GM18507 (cell line): ENCODE measurements at places on chromosomes 7 and 10.

- DNase-seq, result no peak
These were observed 51.4 kb upstream of the DNAJC1 start for GRCh38 chr10:22054961-22055360.

- DNase-seq, result no peak
These were observed 13.2 kb upstream of the FRMPD2 start for GRCh38 chr10:48287417-48288391.

DNA sequence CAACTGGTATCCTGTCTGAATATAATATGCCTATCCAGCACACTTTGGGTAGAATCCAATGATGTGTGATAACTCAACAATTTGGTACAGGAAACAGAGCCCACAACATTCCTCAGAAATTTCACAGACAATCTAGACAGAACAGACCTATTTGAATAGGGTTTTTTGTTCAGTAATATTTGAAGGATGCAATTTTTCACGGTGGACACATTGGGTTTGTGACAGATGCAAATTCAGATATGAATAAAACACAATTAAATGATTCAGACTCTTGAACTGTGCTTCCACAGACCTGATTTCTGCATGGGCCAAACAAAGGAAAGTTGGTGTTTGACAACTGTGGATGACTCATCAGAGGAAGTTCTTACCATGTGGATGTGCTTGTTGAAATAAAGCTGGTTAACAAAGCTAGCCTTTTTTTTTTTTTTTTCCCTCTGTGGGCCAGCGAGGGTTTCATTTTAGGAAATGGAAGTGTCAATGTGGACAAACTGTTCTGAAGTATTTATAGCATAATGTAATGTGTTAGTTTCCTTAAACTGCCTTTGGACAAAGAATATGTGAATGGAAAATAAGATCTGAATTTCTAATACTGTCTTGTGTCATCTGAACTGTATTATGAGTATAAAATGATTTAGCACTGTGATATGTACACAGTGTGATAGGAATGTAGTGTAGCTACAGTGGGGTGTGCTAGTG lies 43.2 kb upstream of the FAM133B start:
- no peak for DNase-seq

- DNase-seq, result no peak
These were observed 10.7 kb upstream of the AKR1B1 start for GRCh38 chr7:134469622-134470021.

GRCh38 chr7:104124469-104124868 lies 83.3 kb downstream of the ORC5 start:
- DNase-seq, result no peak

DNA sequence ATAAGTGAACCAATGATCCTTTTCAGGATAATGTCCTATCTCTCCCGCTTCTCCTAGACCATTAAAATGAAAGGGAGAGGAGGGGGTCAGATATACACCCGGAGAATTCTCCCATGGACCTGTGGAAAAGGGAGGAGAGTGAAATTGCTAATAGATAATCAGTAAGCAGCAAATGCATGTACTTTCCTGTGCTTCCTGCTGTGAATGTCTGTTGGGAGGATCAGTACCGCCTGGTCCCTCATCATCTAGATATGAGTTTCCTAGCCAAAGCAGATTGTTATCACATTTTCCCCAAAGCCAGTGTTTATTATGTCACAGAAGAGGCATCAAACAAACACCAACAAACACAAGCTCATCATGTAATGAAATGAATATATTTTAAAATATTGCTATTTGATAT lies 96.8 kb downstream of the GNAT3 start:
- DNase-seq, result no peak

GRCh38 chr10:99966306-99966705 lies 43.4 kb downstream of the DNMBP start:
- DNase-seq, result no peak

GRCh38 chr10:48285710-48286109 lies 11.2 kb upstream of the FRMPD2 start:
- DNase-seq, result no peak

- no peak for DNase-seq
These were observed 52.6 kb upstream of the CAPZA2 start for GRCh38 chr7:116809636-116810266.

GRCh38 chr7:104137511-104137910 lies 70.3 kb downstream of the ORC5 start:
- no peak for DNase-seq

GRCh38 chr10:33681595-33681994 lies 347.1 kb upstream of the NRP1 start:
- DNase-seq, result no peak

DNA sequence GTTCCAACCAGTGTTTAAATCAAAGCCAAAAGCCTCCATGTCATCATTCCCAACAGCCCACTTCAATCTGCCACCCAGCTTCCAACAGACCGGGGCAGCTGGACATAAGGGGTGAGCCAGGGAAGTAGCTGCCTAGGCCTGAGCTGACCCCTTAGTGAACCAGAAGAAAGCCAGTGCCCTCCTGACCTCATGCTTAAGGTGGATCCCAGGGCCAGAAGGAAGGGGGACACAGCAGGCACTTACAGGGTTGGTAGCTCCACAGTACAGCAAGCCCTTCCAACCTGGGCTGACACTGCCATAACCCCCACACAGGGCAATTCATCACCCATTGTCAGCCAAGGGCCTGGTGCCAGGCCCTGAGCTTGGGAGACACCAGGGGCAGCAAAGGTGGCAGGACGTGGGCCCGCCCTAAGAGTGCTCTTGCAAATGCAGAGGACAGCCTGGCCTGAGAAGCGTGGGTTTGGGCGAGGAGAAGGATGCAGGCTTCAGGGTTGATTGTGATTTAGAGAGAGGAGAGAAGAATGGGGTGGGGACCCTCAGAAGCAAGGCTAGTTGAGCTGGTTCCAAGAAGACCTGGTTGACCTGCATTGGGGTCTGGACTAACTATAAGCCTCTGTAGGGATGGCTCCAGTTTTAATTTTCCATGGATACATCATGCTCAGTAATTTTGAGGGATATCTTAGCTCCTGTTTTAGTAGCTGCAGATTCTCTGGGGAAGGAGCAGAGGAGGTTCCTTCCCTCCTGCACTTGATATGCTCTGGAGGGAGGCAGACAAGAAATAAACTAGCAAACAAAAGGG lies 3.1 kb upstream of the CYP26A1 start:
- DNase-seq, result no peak

DNA sequence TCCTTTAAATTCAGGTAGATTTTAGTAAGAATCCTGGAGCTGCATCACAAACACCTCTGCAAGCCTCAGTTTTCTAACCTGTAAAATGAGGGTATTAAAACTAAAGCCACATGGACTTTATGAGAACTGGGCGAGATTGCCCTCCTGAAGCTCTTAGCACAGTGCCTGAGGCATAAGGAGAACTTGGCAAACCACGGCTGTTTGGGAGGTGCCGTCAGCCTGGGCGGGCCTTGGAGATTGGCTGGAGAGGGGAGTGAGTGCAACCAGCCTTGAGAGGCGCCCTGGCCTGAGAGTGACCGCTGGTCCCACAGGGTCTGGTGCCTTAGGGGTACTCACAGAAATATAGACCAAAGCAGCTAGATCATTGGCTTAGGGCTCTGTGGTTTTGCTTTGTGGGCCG lies 5.4 kb upstream of the TNS3 start:
- DNase-seq, result no peak

GRCh38 chr10:100489396-100489795 lies 26.6 kb downstream of the WNT8B start:
- DNase-seq, result no peak

DNA sequence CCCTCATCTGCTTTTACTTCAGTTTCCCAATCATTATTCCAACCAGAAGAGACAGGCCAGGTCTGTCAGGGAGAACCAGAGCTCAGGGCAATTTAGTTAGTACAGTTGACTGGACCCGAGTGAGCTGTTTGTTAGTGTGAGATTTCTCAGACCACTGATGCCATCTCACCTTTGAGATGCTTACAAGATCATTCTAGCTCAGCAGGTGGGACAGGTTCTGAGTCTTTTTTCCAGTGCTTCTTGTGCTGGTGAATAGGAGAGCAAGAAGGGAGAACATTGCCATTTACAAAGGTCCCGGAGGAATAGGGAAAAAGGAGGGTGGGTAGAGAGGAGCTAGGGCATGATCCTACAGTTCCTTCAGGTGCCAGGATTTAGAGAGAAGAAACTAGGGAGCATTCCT lies 112.4 kb upstream of the IFRD1 start:
- DNase-seq, result no peak

GRCh38 chr7:2824678-2825461 lies 19.2 kb downstream of the GNA12 start:
- no peak for DNase-seq

DNA sequence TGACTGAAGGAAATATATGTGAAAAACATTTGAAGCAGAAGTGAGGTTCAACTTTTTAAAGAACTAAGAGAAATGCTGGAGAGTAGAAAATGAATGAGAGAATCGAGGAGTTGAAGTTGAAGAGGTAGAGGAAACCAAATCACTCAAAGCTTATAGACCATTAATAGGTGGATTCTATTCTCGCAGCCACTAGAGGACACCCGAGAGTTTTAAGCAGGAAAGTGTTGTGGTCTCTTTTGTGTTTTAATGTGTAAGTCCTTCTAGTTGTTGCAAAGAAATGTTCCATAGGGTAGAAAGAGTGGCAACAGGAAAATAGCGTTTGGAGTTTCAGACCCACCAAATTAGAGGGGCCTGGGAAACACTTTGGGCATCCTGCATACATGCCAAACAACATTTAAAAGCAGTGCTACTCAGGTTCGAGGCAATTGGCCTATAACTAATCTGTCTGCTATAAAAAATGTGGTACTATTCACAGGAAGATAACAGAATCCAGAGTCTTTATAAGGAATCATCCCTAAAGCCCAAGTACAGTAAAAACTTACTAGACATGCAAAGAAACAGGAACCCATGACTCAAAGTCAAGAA lies 75.3 kb upstream of the TAS2R16 start:
- DNase-seq, result no peak

DNA sequence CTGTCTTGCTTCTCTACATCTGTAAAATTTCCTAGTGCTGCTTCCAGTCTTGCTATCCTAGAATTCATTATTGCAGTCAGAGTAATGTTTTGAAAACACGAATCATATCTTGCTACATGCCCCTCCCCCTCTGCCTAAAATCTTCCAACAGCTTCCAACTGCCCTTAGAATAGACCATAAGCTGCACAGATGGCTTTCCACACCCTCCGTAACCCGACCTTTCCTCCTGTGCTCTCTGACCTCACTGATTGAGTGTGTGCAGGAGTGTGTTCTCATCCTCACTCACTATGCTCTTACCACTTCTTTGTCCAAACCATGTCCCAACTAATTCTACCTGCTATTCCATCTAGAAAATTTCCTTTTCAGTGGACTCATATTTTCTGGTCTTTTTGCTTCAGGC lies 121.2 kb upstream of the ANKRD1 start:
- no peak for DNase-seq

DNA sequence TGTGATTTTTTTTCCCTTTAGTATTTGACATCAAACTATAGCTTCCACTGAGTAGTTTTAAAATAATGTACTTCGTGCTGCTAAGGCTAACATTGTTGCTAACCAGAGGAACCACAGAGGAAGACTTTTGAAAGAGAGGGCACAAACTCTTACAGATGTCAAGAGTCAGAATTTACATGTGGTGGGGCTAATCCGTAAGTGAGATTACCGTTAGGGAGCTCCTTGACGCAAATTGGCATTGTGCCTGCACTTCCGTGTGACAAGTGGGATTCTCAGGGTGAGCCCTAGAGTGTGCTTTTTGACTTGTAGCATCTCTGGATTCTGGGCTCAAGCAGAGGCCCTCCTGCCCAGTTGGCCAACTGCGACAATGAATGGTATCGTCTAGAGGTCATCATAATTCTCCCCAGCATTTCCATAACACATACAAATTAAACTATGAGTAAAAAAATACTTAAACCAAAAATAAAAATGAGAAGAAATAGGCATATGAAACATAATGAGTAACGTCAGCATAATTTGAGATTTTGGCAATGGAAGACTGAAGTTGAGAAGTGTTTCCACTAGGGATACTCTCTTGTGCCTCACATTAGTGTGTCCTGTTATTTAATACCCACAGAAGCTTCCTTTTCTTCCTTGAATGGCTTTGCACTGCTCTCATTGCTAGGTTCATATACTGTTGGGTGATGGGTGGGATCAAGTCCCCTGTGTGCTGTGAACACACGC lies 164.0 kb downstream of the SDK1 start:
- DNase-seq, result no peak

GRCh38 chr10:6009150-6009549 lies 31.8 kb upstream of the IL15RA start:
- DNase-seq, result no peak

DNA sequence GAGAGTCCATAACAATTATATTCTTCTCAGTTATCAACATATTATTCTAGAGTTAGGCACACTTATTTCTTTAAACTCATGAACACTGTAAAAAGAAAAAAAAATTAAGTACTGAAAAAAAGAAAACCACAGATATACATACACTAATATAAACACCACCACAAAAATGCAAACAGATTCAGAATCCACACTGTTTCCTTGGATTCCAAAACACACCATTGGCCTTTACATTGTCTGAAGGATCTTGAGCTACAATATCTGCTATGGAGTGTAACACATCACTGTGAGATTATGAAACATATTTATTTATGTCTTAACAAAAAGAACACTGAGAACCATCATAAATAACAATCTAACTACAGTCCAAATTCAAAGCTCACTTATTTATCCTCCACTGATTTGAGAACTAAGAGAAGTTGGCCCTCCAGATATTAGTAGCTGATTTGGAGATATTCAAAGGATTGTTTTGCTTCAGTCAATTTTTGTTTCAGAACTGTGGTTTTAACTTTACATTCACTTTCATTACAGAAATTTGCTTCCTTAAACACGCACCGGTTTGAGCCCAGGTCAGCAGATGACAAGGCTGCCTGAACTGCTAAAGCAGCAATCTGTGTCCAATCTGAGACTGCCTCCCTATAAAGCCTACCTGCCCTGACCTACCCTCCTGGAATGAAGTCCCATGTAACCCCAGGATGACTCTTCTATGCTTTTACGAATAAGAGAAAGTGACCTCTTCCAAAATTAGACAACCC lies 47.0 kb upstream of the CDK1 start:
- peak; percentile 9 for DNase-seq

DNA sequence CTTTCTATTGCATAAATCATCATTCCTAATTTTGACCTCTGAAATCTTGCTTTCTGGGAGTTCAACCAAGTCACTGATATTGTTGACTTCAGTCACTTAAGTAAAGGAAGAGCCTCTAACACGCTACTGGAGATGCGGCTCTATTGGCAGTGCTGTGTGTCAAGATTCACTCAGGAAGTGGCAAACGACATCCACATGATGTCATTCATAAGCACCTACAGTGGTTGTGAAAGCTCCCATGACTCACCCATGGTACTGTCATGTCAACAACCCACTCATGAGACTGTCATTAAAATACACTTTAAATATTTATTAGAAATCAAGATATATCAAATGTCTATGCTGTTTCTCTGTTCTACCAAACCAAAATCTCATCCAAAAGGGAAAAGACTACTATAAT lies 52.5 kb upstream of the LHFPL3 start:
- no peak for DNase-seq

- DNase-seq, result no peak
These were observed 98.9 kb downstream of the ABCC2 start for GRCh38 chr10:99881371-99881770.

GRCh38 chr7:8490391-8491045 lies 57.1 kb downstream of the NXPH1 start:
- no peak for DNase-seq

GRCh38 chr10:69712342-69712741 lies 82.3 kb downstream of the FAM241B start:
- DNase-seq, result no peak

- DNase-seq, result no peak
These were observed 38.9 kb downstream of the ANKMY2 start for GRCh38 chr7:16606704-16607103.

- DNase-seq, result no peak
These were observed 256.0 kb upstream of the ZMIZ1 start for GRCh38 chr10:78812571-78813318.
